ENCODE measurements at places on chromosomes 4 and X. TPM values are rescaled to one million over a fixed set of nuclear protein-coding genes. Genes with fewer than 3 reads are reported as not detected.

GRCh38 chrX:49273181-49273727, 3.7 kb downstream of the PPP1R3F start:
- H3K4me1 ChIP-seq = no peaks in the 10 kb centered on the region
- H3K27ac ChIP-seq = no peak overlapping the region
- H3K4me3 ChIP-seq = no peak overlapping the region

Gene PRRG1
- 4.9 TPM for total RNA-seq

Gene MAGEA9B
- 18.6 TPM for total RNA-seq

Gene MAP9
- total RNA-seq = 32.4 TPM

DNA sequence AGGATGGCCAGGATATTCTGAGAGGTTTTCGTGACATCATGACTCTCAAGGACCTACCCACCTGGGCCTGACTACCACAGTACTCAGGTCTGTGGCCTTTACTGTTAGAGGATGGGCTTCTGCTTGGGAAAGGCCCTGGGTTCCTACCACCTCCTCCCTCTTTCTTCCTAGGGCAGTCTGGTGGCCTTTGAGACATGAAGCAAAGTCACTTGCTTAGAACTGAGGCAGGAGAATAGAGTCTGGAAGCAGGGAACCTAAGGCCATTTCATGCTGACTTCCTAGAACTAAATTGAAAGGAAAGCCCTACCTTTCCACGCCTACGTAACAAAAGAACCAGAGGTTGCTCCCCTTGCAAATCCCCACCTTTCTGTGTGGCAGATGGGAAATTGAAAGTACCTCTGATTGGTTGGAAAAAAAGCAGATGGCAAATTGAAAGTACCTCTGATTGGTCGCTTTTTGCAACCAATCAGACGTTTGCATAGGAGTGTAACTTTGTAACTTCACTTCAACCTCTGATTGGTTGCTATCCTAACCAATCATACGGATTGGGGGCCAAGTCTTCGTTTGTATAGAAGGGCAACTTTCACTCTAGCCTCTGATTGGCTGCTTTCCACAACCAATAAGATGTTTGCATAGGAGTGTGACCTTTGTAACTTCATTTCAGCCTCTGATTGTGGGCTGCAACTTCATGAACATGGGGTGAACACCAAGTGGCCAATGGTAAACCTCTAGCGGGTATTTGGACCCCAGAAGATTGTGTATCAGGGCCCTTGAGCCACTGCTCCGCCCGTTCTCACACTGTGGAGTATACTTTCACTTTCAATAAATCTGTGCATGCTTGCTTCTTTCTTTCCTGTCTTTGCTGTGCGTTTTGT, 9.9 kb upstream of the AKAP14 start:
- no peaks in the 10 kb centered on the region for H3K4me1 ChIP-seq
- H3K27ac ChIP-seq = no peak overlapping the region
- no peaks in the 10 kb centered on the region for H3K27me3 ChIP-seq
- no peaks in the 10 kb centered on the region for H3K36me3 ChIP-seq

Gene PRRG3
- total RNA-seq = 1.7 TPM

DNA sequence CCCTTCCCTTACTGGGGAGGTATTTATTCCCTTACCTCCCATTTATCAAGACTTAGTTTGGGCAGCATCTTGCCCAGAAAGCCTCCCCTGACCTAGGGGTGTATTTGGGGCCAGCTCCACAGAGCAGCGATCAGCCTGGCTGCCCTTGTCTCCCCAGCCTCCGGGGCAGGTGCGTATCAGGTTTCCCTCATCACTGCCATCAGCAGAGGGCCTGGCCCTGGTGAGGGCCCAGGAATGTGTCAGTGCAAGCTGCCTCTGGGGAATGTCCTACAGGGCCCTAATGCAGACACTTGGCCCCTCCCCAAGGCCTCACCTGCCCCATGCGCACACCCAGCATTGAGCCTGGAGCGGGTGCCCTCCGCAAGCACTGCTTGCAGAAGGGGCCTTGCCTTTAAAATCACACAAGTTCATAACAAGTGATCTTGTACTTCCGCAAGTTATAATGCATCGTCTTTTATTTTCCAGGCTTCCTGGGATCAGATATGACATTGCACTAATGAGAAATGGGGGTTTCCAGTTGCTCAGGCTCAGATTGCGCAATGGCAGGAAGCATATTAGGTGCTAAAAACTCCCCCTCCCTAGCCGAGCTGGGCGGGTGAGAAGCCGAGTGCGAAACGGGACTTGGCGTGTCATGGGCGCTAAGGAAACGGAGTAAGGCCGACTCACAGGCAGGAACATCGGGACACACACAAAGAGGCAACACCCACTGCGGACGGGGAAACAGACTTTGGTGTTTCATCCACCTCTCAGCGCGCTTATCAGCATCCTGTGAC, 25.4 kb upstream of the AFAP1 start:
- no peaks in the 10 kb centered on the region for H3K36me3 ChIP-seq
- no peaks in the 10 kb centered on the region for H3K4me1 ChIP-seq
- H3K27me3 ChIP-seq = no peaks in the 10 kb centered on the region

DNA sequence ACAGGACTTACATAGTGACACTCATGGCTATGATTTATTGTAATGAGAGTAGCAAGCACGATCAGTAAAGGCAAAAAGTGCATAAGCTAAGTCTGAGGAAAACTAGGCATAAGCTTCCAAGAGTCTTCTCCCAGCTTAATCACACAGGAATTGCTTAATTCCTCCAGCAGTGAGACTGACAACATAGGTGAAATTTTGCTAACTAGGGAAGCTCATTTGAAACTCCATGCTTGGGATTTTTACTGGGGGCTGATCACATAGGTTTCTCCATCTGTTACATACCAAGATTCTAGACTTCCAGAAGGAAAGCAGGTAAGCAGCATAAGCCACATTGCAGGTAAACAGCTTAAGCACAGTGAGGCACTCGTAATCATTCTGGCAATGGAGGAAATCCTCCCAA, 71.8 kb upstream of the FHDC1 start:
- no peak overlapping the region for H3K4me3 ChIP-seq
- no peaks in the 10 kb centered on the region for H3K36me3 ChIP-seq

GRCh38 chr4:143481361-143481760, 32.1 kb upstream of the SMARCA5 start:
- H3K36me3 ChIP-seq = no peaks in the 10 kb centered on the region
- no peak overlapping the region for H3K4me3 ChIP-seq
- H3K27me3 ChIP-seq = no peaks in the 10 kb centered on the region
- no peaks in the 10 kb centered on the region for H3K4me1 ChIP-seq
- H3K27ac ChIP-seq = no peak overlapping the region
- no peak for DNase-seq

- no peak overlapping the region for H3K4me3 ChIP-seq
- no peaks in the 10 kb centered on the region for H3K27me3 ChIP-seq
- DNase-seq = no peak
Measured at GRCh38 chr4:122131562-122132157, 20.5 kb upstream of the BLTP1 start.

DNA sequence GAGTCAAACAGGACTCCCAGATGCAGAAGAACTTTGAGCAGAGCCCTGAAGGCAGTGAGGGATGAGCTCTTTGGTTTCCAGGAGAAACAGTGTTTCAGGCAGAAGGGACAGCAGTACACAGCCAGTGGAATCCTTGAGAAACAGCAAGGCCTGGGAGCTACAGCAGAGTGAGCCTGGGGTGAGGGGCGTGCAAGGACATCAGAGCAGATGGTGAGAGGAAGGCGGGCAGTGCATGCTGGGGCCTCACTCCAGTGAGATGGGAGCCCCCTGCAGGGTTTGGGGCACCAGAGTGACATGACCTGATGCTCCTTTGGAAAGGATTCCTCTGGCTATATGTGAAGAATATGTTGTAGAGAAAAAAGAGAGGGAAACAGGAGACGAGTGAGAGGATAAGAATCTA, 98.1 kb upstream of the EGFL6 start:
- H3K27me3 ChIP-seq = no peaks in the 10 kb centered on the region
- no peak overlapping the region for H3K4me3 ChIP-seq
- H3K36me3 ChIP-seq = no peaks in the 10 kb centered on the region
- no peak for DNase-seq

DNA sequence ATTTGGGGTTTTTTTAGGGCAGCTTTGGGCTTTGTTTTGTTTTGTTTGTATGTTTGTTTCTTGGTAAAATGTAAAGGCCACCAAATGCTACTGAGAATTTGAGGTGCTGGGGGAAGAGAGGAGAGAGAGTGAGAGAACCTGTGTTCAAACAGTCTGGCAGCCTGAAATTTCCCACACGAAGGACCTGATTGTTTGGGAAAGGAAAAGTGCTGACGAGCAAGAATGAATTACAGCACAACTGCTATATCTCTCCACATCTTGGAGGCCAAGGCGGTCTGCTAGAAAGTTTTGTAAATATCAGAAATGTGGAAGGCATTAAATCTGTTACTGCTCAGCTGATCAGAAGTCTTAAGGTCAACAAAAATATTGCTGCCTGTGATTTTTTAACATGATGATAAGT, 170.5 kb downstream of the PALLD start:
- no peak overlapping the region for H3K4me3 ChIP-seq
- no peaks in the 10 kb centered on the region for H3K36me3 ChIP-seq
- no peaks in the 10 kb centered on the region for H3K27me3 ChIP-seq
- DNase-seq = no peak
- no peak overlapping the region for H3K27ac ChIP-seq
- H3K4me1 ChIP-seq = no peaks in the 10 kb centered on the region

DNA sequence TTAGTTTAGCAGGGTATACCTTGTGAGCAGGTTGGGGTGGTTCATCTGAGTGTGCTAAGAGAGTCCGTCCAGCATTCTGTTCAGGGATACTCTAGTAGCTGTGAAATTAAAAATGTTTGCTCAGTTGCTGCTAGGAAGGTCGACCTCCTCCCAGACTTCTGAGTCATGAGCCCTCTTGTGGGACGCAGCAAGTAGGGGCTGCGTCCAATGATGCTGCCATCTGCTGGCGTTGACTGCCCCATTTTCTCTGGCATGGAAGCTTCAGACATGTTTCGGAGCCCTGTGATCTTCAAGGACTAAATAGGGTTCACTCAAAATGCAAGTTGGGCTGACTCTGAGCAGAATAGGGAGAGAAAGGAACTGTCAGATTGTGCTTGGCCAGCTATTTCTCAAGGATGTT, 201.0 kb upstream of the ARSJ start:
- peak; percentile 34 for DNase-seq
- H3K27me3 ChIP-seq = no peaks in the 10 kb centered on the region
- H3K4me1 ChIP-seq = no peaks in the 10 kb centered on the region
- H3K27ac ChIP-seq = no peak overlapping the region
- no peaks in the 10 kb centered on the region for H3K36me3 ChIP-seq

Gene RXFP1
- total RNA-seq = 0.81 TPM

DNA sequence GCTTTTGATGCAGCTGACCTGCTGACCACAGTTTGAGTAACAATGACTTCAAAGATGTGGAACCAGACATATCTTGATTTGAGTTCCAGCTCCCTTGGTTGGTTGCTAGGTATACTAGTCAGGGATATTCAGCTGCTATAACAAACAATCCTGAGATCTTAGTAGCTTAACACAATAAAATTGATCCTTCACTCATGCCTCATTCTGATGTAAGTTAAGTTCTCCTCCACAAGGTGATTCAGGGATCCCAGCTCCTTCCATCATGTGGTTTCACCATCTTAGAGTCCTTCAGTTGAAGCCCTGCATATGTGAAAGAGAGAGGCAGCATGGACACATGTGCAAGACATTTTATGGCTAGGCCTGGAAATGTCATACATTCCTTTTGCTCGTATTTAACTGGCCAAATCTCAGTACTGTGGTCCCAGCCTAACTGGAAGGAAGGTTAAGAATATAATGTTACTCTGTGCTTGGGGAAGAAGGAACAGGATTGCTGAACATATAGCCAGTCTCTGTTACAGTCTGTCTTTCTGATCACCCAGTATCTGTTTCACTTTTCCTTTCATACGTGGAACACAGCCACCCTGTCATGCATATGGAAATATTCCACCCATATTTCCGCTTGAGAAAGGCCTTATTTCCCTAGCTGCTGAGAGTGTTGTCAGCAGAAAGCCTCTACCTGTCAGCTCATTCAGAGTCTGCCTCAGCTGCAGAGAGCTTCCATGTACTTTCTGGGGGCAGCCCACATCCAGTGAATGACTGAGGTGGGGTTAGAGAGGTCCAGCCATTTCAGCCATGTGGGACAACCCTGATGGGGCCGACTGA, 7.1 kb downstream of the SMIM9 start:
- no peak overlapping the region for H3K27ac ChIP-seq
- H3K27me3 ChIP-seq = no peaks in the 10 kb centered on the region
- H3K4me3 ChIP-seq = no peak overlapping the region
- H3K4me1 ChIP-seq = no peaks in the 10 kb centered on the region
- H3K36me3 ChIP-seq = no peaks in the 10 kb centered on the region

GRCh38 chrX:46840946-46841345, 4.1 kb downstream of the RP2 start:
- H3K27me3 ChIP-seq = no peaks in the 10 kb centered on the region
- no peaks in the 10 kb centered on the region for H3K36me3 ChIP-seq
- DNase-seq = no peak
- H3K4me1 ChIP-seq = no peaks in the 10 kb centered on the region

DNA sequence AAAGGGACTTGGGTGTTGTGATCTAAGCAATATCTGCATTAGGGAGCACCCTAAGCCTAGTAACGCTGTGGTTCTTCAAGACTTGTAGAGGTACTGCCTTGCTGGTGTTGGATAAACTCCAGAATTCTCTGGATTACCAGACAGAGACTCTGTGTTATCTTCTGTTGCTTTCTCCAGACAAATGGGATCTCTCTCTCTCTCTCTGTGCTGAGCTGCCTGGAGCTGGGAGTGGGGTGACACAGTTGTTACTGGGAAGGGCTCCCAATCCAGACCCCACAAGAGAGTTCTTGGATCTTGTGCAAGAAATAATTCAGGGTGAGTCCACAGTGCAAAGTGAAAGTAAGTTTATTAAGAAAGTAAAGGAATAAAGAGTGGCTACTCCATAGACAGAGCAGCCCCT, 48.8 kb downstream of the MCUB start:
- no peaks in the 10 kb centered on the region for H3K36me3 ChIP-seq
- no peak for DNase-seq
- no peak overlapping the region for H3K4me3 ChIP-seq
- H3K27me3 ChIP-seq = no peaks in the 10 kb centered on the region
- no peak overlapping the region for H3K27ac ChIP-seq
- H3K4me1 ChIP-seq = no peaks in the 10 kb centered on the region

Gene SLITRK2
- 0.16 TPM for total RNA-seq

Gene BMX
- total RNA-seq = 0.55 TPM

Gene VCX
- 121 TPM for total RNA-seq

Gene P2RY8
- total RNA-seq = 0.50 TPM

Gene CDS1
- total RNA-seq = 15.2 TPM

Gene MAGEB5
- not detected for total RNA-seq

DNA sequence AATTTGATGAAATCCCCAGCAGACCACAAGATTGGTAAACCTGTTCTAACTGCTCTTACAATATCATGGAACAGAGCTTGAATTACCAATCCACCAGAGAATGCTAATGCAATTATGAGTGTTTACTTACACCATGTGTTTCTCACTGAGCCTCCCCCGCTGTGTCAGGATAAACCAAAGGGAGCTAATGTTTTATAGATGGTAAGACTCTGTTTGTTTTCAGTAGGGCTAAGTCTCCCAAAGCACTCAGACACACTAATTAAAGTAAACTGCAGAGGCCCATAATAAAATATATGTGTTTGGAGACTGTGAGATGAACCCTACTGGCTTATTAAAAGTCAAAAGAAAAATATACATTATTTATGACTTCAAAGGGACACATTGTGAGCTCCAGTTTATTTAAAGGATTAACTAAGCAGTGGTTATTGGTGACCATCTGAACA, 261.7 kb upstream of the FAM241A start:
- no peak overlapping the region for H3K27ac ChIP-seq
- no peaks in the 10 kb centered on the region for H3K27me3 ChIP-seq
- H3K36me3 ChIP-seq = no peaks in the 10 kb centered on the region
- H3K4me1 ChIP-seq = no peaks in the 10 kb centered on the region

Measured in testis (tissue), 5 donors.